Adipocyte (in vitro differentiated cells): ENCODE measurements at places on chromosomes 2 and 18.
A peak's percentile ranks its signal among the peaks of the same experiment; 100 is the strongest.

DNA sequence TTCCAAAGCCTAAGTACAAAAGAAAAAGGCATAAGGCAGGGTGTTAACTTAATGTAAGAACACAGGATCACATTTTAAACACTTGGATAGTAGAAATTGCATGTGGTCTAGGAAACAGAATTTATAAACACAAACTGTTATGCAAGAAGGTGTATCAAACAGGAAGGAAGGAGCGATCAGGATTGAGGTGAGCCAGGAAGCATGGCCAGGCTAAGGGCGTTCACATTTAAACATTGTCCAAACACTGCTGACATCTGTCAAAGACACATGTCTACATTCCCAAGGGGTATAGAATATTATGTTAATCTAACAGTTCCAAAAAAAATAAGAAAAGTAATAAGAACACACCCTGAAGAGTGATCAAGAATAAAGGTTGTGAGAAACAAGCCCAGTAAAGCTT is 71.3 kb downstream of the CCDC141 start:
- no peak for DNase-seq

DNA sequence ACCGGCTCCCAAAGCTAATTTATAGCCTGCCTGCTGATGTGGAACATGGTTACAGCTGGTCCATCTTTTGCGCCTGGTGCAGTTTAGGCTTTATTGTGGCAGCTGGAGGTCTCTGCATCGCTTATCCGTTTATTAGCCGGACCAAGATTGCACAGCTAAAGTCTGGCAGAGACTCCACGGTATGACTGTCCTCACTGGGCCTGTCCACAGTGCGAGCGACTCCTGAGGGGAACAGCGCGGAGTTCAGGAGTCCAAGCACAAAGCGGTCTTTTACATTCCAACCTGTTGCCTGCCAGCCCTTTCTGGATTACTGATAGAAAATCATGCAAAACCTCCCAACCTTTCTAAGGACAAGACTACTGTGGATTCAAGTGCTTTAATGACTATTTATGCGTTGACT is 51.4 kb downstream of the TMEM178A start:
- DNase-seq: no peak

DNA sequence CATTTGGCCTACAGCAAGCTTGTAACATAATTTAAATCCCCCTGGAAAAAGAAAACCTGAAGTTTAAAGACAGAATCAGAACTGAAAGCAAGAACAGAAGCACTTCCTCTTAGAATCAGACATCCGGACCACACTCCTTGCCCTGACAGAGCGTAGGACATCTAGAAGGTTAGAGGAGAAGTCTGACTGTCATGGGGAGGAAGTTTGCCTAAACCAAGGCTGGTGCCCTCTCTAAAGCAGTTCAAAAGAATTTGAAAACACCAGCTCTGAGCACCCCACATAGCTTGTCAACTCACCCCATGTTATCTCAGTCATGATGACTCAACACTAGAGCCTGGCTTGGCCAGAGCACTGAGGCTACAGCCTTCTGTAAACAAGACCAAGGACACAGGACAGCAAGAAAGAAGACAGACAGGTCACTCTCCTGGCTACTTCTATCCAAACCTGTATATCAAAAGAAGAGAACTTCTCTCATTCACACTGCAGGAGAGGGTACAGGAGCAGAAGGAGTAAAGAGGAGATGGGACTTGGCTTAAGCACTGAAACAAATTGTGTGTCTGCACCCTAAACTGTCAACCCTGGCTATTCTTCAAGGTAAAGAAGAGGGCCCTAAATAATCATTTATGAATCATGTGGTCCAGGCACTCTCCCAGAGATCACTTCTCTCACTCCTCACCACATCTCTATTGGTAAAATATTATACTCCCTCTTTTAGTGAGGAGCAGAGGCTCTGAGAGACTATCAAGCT is 198.6 kb downstream of the MEMO1 start:
- peak; percentile 8 for DNase-seq

DNA sequence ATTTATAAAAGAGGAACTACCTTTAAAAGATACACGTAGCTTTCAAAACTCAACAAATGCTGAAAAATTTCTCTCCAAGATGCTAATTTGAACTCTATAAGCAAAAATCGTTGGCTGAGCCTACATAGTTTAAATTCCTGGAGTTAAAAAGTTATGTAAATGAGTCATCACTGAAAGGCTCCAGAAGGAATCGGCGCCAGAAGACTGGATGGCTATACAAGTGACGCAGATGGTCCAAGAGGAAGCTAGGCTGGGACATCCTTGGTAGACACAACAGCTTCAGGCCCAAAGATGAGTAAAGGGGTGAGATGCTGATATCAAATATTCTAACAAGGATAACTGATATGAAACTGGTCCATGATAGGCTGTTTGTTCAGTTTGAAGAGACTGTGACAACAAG is 22.8 kb upstream of the DNAH6 start:
- DNase-seq: peak; percentile 83

GRCh38 chr18:5993938-5994337 is 98.6 kb upstream of the TMEM200C start:
- DNase-seq: no peak

DNA sequence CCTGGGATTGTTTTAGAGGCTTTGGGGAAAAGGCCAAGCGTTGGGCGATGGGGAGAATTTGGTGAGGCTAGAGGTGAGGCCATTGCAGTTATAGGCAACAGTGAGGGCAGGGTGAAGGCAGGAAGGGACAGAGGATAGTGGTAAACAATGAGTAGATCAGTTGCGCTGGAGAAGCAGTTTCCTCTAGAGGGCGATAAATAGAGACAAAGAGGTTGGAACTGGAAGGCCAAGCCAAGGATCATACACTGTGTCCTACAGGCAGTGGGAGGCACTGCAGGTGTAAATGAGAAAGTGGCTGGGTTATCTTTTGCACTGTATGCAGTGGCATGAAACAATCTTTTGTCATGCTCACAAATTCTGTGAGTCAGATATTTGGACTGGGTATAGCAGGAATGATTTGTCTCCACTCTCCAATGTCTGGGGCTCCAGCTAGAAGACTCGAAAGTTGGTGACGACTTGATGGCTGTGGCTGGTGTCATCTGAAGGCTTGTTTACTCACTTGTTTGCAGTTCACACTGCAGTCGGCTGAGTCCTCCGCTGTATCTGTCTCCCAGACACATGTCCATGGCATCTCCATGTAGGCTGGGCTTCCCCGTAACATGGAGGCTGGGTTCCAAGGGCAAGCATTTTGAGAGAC is 82.1 kb downstream of the TNP1 start:
- no peak for DNase-seq

DNA sequence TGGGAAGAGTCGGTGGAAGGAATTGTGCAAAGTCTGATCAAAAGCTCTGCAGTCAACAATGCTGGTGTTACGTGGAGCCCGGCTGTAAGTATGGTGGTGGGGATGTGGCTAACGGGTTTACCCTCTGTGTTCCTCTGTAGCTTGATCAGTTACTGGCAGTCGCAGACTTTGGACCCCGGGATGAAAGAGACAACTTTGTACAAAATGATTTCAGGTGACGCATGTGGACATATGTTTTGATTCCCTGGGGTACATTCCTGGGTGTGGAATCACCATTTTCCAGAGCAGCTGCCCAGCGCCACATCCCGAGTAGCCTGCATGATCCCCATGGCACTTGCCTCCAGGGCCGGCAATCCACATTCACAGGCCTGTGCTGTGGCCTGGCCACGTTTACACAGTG is 9.8 kb downstream of the RBFA start:
- no peak for DNase-seq

GRCh38 chr2:128390991-128391630 is 72.4 kb upstream of the HS6ST1 start:
- no peak for DNase-seq

DNA sequence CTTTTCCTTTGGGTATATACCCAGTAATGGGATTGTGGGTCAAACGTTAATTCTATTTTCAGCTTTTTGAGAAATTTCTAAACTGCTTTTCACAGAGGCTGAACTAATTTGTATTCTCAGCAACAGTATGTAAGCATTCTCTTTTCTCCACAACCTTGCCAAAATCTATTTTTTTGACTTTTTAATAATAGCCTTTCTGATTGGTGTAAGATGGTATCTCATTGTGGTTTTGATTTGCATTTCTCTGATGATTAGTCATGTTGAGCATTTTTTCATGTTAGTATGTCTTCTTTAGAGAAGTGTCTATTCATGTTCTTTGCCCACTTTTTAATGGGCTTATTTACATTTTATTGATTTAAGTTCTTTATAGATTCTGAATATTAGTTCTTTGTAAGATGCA is 145.5 kb downstream of the TRABD2A start:
- peak; percentile 7 for DNase-seq
